ENCODE measurements at places on chromosomes 3 and 15. TPM values are rescaled to one million over a fixed set of nuclear protein-coding genes. Genes with fewer than 3 reads are reported as not detected.

ARL8B gene
- 68.4 TPM for polyA plus RNA-seq

GRCh38 chr3:39184081-39184967 is 8.1 kb downstream of the XIRP1 start:
- DNase-seq: no peak

LRRC31 gene
- polyA plus RNA-seq: 0.17 TPM

LMOD3 gene
- 0.07 TPM for polyA plus RNA-seq

- DNase-seq: no peak
Observed at GRCh38 chr15:99966815-99967214, 233.6 kb upstream of the LYSMD4 start.

- DNase-seq: no peak
Observed at GRCh38 chr3:64360280-64360679, 135.0 kb upstream of the PRICKLE2 start.

DNA sequence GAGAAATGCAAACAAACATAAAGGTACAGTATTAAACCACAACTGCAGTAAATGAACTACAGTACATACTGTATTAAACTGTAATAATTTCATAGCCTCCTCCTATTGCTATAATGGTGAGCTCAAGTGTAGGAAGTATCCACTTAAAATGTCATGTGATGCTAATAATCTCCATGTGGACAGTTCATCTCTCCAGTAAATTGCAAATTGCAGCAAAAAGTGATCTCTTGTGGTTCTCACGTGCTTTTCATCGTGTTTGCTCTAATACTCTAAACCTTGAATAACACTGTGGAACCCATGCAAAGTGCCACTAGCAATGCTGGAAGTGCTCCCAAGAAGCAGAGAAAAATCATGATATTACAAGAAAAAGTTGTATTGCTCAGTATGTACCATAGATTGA is 9.2 kb upstream of the FNDC3B start:
- no peak for DNase-seq

DNA sequence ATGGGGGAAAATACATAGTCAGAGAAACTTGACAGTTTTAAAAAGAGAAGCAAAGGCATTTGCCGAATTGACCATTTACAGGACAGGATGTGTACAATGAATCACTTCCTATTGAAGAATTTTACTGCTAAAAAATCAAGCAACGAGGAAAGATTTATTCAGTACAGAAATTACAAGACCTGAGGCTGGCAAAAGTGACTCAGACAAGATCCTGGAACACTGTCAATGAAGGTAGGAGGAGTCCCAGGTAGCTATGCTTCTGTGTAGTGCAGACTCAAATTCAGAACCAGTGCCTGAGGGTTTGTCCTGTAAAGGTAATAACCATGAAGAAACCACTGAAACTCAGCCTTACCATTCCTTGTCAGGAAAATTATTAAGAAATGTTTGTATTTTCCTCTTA is 120.9 kb downstream of the ZMAT3 start:
- no peak for DNase-seq

DNA sequence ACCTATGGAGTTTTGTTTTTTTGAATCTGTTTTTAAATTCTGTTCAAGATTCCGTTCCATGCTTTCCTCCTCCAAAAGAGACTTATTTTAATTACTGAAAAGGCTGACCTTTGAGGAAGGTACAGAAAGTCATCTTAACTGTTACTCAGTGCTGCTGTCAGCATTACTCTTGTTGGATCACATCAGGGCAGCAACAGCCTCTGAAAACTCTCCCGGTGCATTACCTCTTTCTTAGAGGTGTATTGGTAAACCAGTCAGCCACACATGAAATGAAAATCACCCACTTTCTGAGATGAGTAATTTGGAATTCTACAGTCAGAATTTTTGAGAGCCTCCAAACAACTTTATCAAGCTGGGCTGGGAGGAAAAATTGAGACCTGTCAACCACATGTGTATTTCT is 88.5 kb upstream of the LIMD1 start:
- no peak for DNase-seq
